ENCODE measurements at places on chromosomes 7 and 10.
A peak's percentile ranks its signal among the peaks of the same experiment; 100 is the strongest.

DNA sequence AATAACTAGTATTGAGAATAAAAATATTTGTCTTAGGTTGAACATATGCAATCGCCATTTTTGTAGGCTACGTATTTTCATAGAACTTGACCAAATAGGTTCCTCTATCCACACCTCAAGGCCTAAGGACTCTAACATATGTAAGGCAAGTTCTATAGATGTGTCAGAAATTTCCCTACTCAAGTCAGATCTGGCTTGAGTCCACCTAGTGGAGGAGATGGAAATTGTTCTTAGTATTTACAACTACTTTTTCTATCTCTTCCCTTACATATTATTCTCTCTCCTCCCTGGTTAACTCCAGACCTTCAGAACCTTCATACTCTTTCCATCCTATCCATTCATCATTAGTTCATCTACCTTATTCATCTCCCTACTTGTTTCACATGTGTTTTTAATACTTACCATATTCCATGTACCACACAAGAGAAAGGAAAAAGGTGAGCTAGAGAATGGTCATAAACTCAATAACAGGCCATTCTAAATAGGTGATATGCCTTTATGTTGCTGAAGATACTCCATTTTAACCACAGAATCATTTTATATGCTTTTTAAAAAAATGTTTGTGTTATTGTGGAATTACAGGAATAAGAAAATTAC is 174.5 kb upstream of the HDAC9 start:
- peak; percentile 74 for DNase-seq

DNA sequence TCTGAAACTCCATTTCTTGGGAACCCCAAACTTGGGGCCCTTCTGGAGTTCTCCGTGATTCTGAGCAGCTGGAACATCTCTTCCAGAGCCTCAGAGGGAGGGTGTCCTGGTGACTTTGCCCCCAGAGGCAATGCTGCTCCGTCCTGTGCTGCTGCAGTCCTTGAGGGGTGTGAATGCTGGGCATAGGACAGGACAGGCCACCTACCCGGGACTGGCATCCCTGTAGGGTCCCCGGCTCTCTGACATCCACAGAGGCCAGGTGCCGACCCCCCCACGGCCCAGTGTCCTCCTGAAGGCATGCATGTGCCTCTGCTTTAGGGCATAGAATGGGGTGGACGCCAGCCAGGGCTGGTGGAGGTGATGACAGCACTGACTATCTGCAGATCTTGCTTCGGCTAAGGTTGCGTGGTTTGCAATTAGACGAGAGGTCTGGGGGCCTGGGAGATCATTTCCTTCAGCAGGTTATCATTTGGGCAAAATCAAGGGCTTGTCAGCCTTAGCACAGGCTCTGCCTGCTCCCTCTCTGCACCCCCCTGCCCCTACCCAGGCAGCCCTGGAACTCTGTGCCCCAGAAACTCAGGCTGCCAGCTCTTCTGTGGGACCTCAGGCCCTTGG is 136.9 kb upstream of the GPR26 start:
- DNase-seq, result no peak

GRCh38 chr10:131825150-131825848 is 75.5 kb upstream of the PPP2R2D start:
- DNase-seq, result no peak

DNA sequence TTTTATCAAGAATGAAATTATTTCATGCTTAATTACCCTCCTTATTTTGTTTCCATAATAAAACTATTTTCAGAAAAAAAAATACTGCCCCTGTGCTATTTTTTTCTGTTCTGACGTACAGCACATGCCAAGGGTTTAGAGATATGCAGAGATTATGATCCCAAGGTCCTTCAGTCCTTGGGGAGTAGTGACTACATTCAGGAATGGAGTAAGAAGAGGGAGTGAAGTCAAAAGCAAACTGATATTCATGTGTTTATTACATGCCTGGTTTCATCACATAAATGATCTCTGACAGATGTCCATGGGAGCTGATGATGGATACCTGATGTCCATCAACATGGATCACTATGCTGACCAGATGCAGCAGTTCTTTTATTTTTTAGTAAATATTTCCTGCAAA is 17.2 kb downstream of the AKAP9 start:
- DNase-seq, result peak; percentile 11

DNA sequence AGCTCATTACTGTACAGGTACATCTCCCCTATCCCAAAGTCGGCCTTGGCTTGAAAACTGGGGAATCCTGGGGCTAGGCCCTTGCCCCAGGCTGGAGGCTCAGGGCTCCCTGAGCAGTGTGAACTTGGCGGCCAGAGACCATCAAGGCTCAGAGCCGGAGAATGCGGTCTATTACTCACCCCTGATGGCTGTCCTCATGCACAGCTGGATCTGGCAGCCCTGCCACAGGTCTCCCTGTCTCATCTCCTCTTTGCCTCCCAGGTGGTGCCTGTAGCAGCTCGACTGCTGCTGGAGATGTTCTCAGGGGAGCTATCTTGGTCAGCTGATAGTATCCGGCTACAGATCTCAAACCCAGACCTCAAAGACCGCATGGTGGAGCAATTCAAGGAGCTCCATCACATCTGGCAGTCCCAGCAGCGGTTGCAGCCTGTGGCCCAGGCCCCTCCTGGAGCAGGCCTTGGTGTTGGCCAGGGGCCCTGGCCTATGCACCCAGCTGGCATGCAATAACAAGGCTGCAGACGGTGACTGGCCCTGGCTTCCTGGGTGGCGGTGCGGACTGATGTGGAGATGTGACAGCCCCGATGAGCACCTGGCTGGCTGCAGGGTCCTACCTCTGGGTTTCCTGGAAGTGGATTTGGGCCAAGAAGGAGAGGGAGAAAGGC is 10.7 kb downstream of the IRF5 start:
- DNase-seq, result peak; percentile 17

DNA sequence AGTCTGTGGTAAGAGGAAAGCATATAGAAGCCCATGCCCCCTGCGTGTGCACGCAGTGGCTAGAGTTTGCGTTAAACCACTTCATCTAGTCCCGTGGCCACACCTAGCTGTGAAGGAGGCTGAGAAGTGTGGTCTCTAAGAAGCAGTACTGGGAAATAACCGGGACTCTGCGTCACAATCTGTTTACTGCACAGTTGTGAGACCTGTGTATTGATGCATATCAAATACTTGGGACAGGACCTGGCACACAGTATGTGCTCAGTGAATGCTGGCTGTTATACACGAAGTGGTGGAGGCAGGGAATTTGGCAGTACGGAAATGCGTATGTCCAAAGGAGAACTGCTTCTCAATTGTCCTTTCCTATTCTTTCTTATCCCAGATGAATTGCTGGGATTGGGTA is 149.5 kb downstream of the ARHGAP21 start:
- DNase-seq, result no peak

GRCh38 chr7:123616223-123616622 is 14.6 kb downstream of the ASB15 start:
- no peak for DNase-seq

DNA sequence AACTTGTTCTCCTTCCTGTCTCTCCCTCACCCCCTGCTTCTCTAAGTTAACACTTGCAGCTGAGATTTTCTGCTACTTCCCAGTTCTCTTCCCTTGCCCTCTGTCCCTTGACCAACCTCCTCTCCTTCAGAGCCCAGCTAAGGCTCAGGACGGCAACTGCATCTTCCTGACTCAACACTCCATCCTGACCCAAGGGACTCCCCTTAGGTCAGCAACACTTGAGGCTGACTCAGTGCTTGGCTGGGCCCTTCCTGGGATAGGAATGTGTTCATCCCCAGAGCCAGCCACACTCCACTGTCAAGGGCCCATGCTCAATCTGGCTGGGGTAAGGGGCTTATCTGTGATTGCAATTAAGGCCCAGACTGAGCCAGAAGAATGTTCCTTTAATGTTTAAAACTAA is 3.4 kb downstream of the CALHM2 start:
- peak; percentile 80 for DNase-seq

- DNase-seq, result no peak
Measured at GRCh38 chr7:93165447-93165846, 17.3 kb upstream of the SAMD9L start.

DNA sequence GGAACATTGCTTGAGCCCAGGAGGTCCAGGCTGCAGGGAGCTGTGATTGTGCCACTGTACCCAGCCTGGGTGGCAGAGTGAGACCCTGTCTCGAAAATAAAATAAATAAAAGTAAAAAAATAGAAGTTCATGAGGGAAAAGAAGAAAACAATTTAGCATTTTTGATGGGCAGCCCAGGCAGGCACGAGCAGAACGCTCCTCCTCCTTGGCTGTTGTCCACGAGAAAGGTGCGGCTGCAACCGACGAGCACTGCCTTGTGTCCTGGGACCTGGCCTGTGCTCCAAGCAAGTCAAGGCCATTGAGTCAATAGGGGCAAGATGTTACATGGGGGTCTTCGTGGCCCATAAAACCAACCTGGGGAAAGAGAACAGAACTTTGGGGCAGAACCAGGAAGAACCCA is 25.6 kb downstream of the EBF3 start:
- DNase-seq, result no peak

- DNase-seq, result no peak
Measured at GRCh38 chr7:101588131-101588935, 40.8 kb downstream of the MYL10 start.

DNA sequence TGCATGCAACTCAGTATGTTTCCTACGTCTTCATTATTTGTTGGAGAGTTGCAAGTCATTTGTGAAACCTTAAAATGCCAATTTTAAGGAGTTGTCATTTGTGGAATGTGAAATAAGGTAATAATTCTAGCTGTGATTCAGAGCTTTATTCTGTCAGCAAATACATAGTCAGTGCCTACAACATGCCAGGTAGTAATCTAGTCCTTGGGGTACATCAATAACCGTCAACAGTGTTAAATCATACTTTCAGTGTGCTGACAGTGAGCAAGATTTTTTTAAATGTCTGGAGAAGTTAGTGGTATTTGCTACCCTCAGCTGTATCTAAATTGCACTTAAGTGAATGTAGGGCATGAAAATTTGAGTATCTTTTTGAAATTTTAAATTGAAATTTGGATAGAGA is 36.7 kb downstream of the MPLKIP start:
- DNase-seq, result no peak

GRCh38 chr10:125627646-125628045 is 55.3 kb downstream of the TEX36 start:
- DNase-seq, result no peak

DNA sequence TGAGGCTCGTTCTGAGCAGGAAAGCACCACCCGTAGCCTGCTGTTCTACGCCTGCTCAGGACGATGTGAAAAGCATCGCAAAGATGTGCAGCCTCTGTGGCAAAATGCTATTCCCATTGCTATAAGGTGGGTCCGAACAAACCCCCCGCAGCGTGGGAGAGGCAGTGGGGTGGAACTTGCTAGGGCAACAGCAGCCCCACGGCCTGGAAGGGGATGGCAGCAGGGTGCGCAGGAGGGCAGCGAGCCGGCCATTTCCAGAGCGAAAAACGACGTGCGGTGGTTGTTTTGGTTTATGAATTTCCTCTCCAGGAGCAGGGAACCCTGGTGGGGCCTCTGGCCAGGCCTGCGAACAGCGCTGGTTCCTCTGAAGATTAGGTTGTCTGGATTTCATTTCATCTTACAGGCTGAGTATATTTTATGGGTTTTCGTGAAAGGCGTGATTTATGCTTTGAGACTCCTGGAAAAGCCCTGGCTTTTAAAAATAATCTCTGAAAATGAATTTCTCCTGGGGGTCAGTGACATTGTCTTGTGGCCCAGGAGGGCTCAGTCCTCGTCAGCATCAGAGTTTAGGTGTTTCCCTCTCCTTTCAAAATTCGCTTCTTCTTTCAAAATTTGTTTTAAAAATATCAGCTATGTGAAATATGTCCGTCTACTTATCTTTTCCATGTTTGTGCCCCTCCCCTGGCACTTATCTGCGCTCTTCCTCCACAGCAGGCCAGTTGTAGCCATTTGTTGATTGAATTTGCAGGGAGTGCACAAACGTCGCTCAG is 42.3 kb upstream of the UBE3C start:
- no peak for DNase-seq
